Myocyte (in vitro differentiated cells): ENCODE measurements at places on chromosomes 4 and X. TPM values are rescaled to one million over a fixed set of nuclear protein-coding genes. Genes with fewer than 3 reads are reported as not detected.

Gene CFP
- 0.08 and 0.47 TPM in 2 replicates for total RNA-seq

Gene H2BW2
- total RNA-seq, result not detected in 2 replicates

Gene PCSK1N
- 1.8 and 5.4 TPM in 2 replicates for total RNA-seq

Gene DOK7
- 112 and 228 TPM in 2 replicates for total RNA-seq

Gene ZNF41
- total RNA-seq, result 11.0 and 13.9 TPM in 2 replicates

Gene GJB1
- total RNA-seq, result not detected in 2 replicates

DNA sequence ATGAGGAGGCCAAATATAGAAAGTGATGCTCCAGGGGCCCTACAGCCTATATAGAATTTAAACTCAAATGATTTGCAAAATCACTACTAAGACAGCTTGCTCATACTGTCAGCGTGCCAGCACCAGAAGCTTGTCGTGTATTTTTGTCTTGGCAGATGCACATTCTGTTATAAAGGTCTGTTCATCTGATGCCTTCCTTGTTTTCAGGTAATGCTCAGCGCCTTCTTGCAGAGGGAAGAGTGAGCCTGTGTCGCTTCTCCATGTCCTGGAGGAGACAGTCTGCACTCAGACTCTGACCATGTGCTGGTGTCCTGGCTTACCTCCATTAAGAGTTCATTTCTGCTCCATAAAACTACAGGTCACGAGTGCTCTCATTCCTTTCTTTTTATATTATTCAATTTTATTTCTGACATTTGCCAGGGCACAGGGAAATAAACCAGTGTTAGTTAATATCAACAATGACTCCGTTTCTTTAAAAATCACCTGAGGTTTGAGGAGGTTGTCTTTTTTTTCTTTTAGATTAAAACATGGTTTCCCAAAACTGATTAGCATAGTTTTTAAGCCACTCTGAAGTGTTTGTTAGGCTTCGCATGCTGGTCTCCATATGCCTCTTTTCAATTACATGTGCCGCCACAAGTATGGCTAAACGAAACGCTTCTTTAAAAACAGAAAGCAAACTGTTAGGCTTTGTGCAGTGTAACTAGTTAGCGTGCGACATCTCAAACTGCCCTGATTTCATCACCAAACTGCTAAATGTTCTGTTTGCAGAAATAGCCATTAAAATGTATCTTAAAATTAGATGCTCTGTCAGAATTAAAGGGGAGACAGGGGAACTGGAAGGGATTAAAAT lies 215.2 kb upstream of the GK2 start:
- no peak for DNase-seq

DNA sequence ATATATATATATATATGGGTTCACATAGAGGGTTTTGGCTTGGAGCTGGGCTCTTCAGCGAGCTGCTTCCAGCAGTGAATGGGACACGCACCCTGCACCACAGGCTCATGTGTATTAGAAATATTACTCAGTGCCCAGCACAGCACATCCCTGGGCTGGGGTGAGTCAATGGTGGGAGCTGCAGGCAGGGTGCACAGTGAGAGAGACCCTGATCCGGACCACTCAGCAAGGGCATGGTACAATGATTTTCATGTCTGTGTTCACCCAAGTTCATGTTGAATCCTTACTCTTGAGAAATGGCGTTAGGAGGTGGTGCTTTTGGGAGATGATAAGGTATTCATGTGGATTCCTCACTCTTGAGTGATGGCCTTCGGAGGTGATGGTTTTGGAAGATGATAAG lies 194.7 kb downstream of the ASMT start:
- DNase-seq, result no peak

DNA sequence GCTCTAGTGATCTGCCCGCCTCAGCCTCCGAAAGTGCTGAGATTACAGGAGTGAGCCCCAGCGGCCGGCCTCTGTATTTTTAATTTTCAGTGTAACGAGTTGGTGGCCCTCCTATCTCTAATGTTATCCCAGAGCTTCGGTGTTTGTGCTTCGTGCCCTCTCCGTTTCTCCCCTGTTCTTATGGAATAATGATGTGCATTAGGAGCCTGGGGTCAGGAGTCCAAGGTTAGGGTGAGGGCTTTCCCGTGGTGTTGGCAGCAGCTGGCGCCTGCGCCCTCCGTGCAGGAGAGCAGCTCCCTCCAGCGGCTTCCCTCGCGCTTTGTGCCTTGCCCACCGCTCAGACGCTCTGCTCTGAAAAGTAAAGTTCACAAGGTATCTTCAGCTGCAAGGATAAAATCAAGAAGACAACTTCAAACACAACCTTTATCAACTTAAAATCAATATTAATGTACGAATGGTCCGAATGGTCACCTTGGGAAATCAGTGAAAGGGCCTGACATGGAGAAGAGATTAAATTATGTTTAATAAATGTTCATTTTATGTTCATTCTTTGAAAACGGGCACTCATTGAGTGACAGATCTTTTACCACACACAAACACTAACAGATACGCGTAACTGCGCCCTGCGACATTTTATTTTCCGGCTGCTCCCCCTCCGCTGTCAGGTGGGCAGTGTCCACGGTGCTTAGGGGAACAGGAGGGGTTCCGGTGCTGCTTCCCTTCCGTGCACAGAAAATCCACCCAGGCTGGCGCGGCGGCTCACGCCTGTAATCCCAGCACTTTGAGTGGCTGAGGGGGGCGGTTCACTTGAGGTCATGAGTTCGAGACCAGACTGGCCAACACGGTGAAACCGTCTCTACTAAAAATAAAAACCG lies 62.4 kb downstream of the TRAPPC11 start:
- DNase-seq, result peak; percentile 52

GRCh38 chr4:73068491-73069337 lies 802 bp downstream of the COX18 start:
- DNase-seq, result peak; percentile 40

GRCh38 chr4:183272384-183272783 lies 47.7 kb downstream of the CLDN22 start:
- peak; percentile 42 for DNase-seq

DNA sequence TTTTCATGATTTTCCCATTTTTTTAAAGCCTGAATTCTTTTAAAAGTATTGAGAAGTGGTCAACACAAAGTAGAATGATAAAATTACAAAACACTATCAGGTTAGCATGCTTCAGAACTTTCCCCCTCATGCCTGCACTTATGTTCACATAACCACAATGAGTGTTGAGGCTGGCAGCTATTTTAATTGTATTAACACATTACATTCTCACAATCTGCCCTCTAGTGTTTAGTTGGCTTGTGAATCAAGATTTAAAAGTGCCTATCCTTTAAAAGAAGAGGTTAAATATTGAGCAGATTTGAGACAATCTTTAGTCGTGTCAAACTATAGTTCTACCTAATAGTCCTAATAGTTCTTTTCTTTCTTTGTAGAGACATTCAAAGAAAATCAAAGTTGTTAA lies 93.6 kb upstream of the NAP1L5 start:
- DNase-seq, result peak; percentile 71

DNA sequence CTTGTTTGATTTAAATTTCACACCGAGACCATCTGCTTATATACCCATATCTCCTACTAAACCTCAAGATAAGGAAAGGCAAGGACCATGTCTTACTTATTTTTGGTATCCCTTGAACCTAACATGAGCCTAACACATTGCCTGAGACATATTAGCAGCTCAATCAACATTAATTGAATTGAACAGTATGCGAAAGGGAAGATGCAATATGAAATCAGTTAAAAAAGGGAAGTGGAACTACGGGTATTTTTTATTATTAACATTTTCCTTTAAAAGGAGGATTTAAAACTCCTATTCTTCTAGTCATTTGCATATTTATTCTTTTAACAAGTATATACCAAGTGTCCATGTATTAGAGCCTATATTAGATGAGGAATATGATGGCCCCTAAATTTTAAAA lies 197.0 kb downstream of the CAMK2D start:
- DNase-seq, result no peak

DNA sequence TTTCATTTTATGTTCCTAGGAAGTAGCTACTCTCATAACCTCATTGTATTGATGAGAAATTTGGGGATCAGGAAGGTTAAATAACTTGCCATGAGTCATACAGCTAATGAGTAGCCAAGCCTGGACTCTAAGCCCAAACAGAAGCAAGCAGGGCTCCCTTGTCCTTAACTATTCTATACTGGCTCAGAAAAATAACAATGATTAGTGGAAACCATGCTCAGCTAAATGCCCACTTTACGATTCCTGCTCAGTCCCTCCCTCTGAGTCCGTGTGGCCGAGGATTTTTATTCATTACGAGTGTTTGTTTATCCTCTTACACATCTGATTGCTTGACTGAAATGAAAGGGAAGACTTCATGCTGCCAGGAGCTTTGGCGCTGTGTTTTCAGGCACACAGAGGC lies 100.9 kb downstream of the SLC34A2 start:
- DNase-seq, result no peak

- DNase-seq, result no peak
These were observed 362.4 kb downstream of the MID1IP1 start for GRCh38 chrX:39163581-39164126.

- DNase-seq, result peak; percentile 21
These were observed 175.8 kb upstream of the TECRL start for GRCh38 chr4:64584981-64585557.

GRCh38 chr4:844752-845232 lies 18.9 kb upstream of the CPLX1 start:
- no peak for DNase-seq

DNA sequence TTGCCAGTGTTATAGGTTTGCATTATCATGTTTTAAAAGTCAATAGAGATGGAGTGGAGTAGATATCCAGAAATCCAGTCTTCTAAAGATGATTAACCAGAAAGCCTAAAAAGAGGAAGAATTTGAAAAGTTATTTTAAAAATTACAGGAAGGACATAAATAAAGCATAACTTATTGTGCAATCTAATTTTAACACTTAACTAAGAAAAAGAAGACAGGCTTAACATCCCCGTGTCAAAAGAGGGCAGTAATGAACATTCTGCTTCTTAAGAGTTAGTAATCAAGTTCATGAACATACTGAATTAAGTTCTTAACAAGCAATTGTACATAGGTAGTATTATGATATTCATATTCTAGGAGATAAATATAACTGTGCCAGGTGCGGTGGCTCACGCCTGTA lies 39.3 kb downstream of the ELF2 start:
- DNase-seq, result no peak
